ENCODE measurements at places on chromosomes 5 and 9. TPM values are rescaled to one million over a fixed set of nuclear protein-coding genes. Genes with fewer than 3 reads are reported as not detected.

- DNase-seq = no peak
Observed at GRCh38 chr5:172875505-172876279, 41.6 kb downstream of the ERGIC1 start.

GRCh38 chr9:87569008-87569509 lies 71.4 kb downstream of the DAPK1 start:
- DNase-seq = no peak

Gene DOCK8
- 5.1 TPM for total RNA-seq

Gene GKAP1
- total RNA-seq = 4.5 TPM

Gene THBS4
- total RNA-seq = 2.0 TPM

Gene ASS1
- 98.7 TPM for total RNA-seq
